ENCODE measurements at places on chromosomes 1 and 21.

- no peak for DNase-seq
Observed at GRCh38 chr21:44732263-44732662, 20.9 kb upstream of the TSPEAR start.

DNA sequence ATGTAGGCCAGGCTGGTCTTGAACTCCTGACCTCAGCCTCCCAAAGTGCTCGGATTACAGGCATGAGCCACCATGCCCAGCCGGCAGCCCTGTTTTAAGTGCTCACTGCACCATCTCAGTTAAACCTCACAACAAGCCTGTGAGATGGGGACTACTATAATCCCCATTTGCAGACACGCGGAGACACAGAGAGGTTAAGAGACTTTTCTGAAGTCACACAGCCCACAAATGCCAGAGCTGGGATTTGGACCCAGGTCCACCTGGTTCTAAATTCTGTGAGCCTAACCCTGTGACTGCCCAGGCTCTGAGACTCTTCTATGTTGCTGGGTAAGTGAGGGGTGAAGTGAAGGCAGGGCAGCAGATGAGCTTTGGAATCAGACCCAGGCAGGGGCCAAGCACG, 6.4 kb downstream of the PADI1 start:
- DNase-seq = no peak

DNA sequence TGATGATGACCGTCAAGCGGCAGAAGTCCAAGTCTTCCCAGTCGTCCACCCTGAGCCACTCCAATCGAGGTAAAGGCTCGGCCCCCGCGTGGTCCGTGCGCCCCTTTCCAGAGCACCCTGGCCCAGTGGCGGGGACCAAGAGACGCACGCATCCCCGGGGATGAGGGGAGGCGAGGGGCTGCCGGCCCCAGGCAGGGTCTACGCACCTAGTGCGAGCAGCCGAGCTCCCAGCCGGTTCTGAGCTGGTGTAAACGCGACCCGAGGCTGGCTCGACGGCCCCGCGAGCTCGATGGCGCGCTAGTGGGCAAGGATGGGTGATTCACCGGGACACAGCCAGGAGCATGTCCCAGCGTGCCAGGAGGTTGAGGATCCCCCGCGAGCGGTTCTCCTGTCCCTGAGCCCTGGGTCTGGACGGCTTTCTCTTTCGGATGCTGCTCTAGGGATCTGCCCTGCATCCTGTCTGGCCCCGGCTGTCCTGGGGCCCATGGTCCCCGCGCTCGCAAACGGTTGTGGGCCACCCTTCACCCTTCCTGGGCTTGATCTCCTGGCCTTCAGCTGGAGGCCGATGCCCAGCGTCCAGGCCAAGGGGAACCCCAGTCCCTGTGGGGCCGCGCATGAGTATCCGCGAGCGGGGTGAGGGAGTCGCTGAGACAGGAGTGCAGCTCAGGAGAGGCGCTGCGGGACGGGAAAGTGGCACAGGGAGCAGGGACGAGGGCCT, 689 bp downstream of the PKP1 start:
- DNase-seq = no peak

- no peak for DNase-seq
Observed at GRCh38 chr1:56534130-56534651, 45.2 kb downstream of the PLPP3 start.

DNA sequence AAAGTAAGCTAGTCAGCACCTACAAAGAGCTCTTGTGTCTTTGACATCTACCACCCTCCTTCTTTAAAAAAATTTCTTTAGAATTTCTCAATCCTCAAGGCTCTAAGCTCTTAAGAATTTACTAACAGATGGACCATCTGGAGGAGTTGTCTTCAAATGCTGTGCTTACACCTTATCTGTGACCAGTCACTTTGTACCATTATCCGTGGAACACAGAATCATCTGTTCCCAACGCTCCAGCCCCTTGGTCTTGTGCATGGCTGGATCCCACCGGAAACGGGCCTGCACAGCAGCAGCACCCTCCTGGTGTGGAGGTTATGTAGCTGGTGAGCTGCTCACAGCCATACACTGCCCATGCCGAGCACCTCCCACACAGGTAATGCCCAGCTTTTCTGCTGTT, 89.0 kb downstream of the TBX19 start:
- no peak for DNase-seq

DNA sequence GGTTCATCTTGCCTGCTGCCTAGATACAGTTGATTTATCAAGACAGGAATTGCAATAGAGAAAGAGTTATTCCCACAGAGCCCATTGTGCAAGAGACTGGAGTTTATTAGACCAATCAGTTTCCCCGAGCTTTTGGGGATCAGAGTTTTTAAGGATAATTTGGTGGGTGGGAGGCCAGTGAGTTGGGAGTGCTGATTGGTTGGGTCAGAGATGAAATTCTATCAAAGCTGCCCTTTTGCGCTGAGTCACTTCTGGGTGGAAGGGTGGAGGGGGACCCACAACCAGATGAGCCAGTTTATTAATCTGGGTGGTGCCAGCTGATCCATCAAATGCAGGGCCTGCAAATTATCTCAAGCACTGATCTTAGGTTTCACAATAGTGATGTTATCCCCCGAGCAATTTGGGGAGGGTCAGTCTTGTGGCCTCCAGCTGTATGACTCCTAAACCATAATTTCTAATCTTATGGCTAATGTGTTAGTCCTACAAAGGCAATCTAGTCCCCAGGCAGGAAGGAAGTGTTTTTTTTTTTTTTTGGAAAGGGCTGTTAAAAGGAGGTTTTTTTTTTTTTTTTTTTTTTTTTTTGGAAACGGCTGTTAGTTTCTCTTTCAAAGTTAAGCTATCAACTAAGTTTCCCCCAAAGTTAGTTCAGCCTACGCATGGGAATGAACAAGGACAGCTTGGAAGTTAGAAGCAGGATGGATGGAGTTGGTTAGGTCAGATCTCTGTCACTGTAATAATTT, 7.4 kb downstream of the SLC16A4 start:
- DNase-seq = no peak

GRCh38 chr1:32861904-32862695, 8.6 kb downstream of the FNDC5 start:
- no peak for DNase-seq

- DNase-seq = no peak
Observed at GRCh38 chr1:52938183-52938451, 11.0 kb downstream of the SCP2 start.

- DNase-seq = no peak
Observed at GRCh38 chr1:10616696-10617095, 141.9 kb downstream of the PEX14 start.

DNA sequence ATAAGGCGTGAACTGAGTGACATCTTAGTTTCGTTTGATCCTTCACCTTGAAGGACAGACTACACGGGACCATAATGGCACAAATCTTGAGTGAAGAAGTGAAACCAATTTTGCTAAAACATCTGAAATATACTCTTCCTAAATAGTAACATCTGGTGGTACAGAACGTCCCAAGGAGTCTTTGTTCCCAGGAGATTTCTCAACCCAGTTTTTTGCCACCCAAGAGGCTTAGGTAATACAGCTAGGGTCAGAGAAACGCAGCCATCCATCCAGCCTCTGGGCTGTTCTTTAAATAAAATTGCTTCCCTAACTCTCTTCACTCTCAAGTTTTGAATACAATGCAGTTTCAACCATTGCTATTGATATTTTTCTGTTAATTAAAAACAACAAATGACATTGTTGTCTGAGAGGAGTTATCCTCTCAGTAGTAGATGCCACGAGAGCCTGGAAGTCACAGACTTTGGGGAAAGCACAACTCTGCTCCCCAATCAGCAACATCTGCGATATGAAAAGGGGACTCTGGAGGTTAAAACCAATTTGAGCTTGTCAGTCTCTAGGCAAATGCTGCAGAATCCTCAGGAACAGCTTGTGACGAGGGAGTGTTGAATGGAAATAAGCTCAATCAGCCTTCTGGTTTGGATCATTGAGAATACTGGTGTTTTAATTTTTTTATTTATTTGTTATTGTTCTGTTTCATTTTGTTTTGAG, 394.3 kb upstream of the ADGRL2 start:
- DNase-seq = no peak

DNA sequence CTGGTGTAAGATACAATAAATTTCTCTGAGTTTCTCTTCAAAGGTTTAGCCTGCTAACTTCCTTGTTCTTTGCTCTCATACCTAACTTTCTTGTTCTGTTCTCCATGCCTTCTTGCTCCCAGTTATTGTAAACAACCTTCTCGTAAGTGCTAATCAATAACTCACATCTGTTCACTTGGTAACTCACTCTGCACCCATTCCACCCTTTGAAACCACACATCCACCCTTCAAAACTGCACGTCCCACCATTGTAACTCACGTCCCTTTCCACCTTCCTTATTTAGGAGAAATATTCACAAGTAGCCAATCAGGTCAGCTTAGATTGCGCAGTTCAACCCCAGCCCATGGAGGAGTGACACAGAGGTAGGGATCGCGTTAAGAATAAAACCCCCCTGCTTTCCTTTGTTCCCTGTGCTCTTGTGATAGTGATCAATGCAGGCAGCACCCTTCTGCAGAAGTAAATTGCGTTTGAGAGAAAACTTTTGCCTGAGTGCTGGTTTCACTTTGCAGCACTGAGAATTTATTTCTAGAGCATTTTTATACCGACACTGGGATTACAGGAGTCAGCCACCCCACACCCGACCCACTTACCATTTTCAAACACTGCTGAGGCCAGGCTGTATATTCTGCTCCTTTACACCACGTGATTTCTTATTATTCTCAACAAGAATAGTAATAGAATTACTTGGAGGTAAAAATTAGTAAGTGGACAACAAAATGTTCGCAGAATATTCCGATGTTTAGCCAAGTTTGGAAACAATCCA, 789.2 kb upstream of the RGS18 start:
- no peak for DNase-seq

DNA sequence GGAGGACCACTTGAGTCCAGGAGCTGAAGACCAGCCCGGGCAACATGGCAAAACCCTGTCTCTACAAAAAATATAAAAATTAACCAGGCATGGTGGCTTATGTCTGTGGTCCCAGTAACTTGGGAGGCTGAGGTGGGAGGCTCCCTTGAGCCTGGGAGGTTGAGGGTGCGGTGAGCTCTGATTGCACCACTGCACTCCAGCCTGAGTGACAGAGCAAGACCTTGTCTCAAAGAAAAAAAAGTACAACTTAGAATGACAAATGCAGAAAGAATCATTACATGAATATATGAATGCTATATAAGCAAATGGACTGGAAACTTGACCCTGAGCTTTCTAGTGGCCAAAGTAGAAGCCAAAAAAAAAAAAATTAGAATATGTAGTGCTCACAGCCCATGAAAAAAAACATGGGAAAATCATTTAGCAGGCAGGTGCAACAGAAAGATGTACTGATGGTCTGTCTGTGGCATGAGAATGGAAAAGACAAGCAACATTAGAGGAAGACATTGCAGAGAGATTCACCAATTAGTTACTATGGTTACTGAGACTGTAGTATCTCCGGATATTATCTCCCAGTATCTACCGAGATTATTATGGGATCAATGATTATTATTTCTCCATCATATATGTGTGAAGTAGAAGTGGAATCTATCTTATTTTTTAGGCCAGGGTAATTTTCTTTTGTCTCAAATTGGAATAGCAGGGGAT, 19.2 kb downstream of the ELAPOR1 start:
- no peak for DNase-seq

GRCh38 chr1:8390707-8391106, 72.8 kb downstream of the SLC45A1 start:
- no peak for DNase-seq

GRCh38 chr1:30974536-30974935, 66.0 kb upstream of the SDC3 start:
- no peak for DNase-seq

DNA sequence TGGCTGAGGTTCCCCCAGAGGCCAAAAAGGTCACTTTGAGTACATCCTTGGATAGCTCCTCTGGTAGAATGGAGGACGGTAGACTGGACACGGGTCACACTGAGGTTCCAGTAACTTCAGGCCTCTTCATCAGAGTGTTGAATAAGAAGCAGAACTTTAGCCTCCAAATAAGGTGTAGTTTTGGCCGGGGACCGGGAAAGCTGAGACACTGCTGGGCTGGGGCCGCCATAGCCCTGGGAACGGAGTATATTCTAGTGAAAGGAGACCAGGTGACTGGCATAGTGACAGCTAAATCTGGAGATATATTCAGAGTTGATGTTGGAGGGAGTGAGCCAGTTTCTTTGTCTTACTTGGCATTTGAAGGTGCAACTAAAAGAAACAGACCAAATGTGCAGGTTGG, 84.1 kb downstream of the EVA1C start:
- no peak for DNase-seq

- no peak for DNase-seq
Observed at GRCh38 chr1:68346188-68346808, 103.5 kb downstream of the RPE65 start.

GRCh38 chr1:3174487-3175247, 105.7 kb downstream of the PRDM16 start:
- DNase-seq = no peak

GRCh38 chr1:41802532-41803501, 115.9 kb downstream of the HIVEP3 start:
- no peak for DNase-seq

- no peak for DNase-seq
Observed at GRCh38 chr1:172815740-172816139, 156.8 kb downstream of the FASLG start.

DNA sequence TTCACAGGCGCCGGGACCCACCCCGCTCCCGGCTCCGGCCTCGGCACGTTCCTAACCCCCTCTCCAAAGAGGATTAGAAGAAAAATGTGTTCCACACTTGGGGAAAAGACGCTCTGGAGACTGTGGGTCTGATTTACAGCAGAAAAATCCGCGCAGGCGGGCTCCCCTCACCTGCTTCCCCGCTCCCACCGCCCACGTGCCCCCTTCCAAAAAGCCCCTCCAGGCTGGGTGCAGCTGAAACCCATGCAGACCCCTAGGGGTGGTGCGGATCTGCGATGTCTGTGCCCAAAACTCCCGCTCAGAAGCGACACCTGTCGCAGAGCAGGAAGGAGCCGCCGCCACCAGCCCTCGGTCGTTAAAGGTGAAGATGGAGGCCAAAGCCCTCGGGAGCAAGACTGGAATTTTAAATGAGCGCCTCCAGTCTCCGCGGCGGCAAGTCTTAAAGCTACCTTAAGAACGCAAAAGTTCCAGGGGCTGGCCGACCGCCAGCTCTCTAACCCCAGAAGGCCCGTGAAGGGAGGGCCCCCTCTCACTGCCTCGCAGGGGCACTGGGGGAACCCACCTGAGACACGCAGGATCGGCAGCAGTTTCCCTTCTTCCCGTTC, 688 bp upstream of the CHD5 start:
- no peak for DNase-seq

GRCh38 chr1:107795441-107795840, 169.5 kb downstream of the VAV3 start:
- DNase-seq = no peak

GRCh38 chr1:54273795-54274163, 73.8 kb downstream of the MRPL37 start:
- DNase-seq = no peak

- no peak for DNase-seq
Observed at GRCh38 chr1:40870135-40870728, 8.1 kb upstream of the CITED4 start.

- no peak for DNase-seq
Observed at GRCh38 chr1:100721526-100722207, 2.1 kb downstream of the VCAM1 start.

DNA sequence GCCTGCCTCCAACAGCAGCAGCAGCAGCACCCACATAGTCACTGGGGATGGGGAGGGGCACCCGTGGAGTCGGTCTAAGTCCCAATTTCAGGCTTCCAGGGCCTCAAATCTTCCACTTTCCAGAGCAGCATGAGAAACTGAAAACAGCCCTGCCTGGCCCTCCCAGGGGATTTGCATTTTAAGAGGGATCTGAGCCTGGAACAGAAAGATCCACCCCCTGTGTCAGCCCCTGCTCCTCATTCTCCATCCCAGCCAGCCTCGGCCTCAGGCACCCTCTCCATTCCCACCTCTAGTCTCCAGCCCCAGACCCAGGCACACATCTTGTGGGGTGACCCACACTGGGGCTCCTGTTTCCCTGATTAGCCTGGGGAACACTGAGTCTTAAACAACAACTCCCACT, 51.8 kb downstream of the FBXO2 start:
- no peak for DNase-seq

Data from activated CD8-positive, alpha-beta memory T cell treated with anti-CD3 and anti-CD28 coated beads, Interleukin-2, amount 50 U/mL, for 4 hours (primary cell).